ENCODE measurements at places on chromosomes 3 and 15.

GRCh38 chr3:126476166-126477060, 722 bp upstream of the ZXDC start:
- peak overlapping the region; percentile 42 for H3K4me3 ChIP-seq
- peaks cover 23% of the 10 kb centered on the region for H3K4me1 ChIP-seq
- no peaks in the 10 kb centered on the region for H3K36me3 ChIP-seq
- no peaks in the 10 kb centered on the region for H3K27me3 ChIP-seq

DNA sequence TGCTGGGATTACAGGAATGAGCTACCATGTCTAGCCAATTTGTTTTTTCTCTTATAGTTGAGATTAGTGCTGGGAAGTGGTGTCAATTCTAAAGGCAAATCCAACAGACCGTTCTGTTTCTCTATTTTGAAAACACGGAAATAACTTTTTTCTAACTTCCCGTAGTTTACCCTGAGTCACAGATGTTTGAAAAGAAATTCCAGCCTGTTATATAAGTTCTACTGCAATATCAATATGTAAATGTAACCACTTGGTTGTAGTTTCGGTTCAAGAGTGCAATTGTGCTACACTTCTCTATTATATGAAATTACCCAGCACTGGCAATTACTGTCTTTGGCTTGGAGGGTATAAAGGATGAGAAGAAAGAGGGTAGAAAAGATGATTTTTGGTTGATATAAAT, 22.3 kb upstream of the GNB4 start:
- H3K27me3 ChIP-seq: no peaks in the 10 kb centered on the region
- H3K36me3 ChIP-seq: no peaks in the 10 kb centered on the region
- H3K27ac ChIP-seq: no peak overlapping the region
- no peak for DNase-seq
- H3K4me3 ChIP-seq: no peak overlapping the region

- H3K4me1 ChIP-seq: no peaks in the 10 kb centered on the region
- no peak for DNase-seq
- no peaks in the 10 kb centered on the region for H3K27me3 ChIP-seq
Measured at GRCh38 chr3:107297597-107297996, 79.6 kb upstream of the CCDC54 start.

- peak; percentile 45 for DNase-seq
- no peak overlapping the region for H3K4me3 ChIP-seq
- H3K4me1 ChIP-seq: peaks cover 9% of the 10 kb centered on the region
- no peak overlapping the region for H3K27ac ChIP-seq
Measured at GRCh38 chr15:89728254-89728653, 22.8 kb downstream of the MESP1 start.

GRCh38 chr3:141112686-141113297, 61.6 kb downstream of the SPSB4 start:
- no peak overlapping the region for H3K4me3 ChIP-seq
- H3K36me3 ChIP-seq: no peaks in the 10 kb centered on the region
- H3K4me1 ChIP-seq: peaks cover 16% of the 10 kb centered on the region
- no peak for DNase-seq
- no peaks in the 10 kb centered on the region for H3K27me3 ChIP-seq

GRCh38 chr3:167300207-167300606, 79.9 kb downstream of the ZBBX start:
- no peaks in the 10 kb centered on the region for H3K36me3 ChIP-seq
- no peak overlapping the region for H3K27ac ChIP-seq
- no peak overlapping the region for H3K4me3 ChIP-seq
- no peaks in the 10 kb centered on the region for H3K4me1 ChIP-seq
- no peaks in the 10 kb centered on the region for H3K27me3 ChIP-seq
